Stimulated activated CD4-positive, alpha-beta T cell treated with anti-CD3 and anti-CD28 coated beads, TNF-alpha, amount 100 ng/mL, for 1 hour (primary cell): ENCODE measurements at places on chromosomes 1 and 21.

- DNase-seq = no peak
Measured at GRCh38 chr1:201457508-201457960, 11.5 kb downstream of the PHLDA3 start.

DNA sequence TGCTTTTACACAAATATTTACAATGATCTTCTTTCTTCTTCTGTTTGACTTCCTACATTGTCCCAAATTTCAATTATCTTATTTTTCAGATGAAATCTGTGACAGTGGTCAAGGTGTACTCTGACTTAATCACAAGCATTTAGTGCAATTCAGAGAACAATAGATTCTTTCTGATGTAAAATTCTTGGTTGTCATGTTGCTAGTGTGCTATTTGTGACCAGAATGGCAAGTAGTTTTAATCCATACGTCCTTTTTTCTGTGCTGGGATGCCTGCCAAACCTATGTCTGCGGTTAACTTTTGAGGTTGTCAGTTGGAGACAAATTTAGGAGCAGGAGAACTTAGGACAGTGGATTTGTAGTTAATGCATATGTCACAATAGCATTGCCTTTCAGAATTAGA lies 31.0 kb downstream of the NCAM2 start:
- DNase-seq = no peak

DNA sequence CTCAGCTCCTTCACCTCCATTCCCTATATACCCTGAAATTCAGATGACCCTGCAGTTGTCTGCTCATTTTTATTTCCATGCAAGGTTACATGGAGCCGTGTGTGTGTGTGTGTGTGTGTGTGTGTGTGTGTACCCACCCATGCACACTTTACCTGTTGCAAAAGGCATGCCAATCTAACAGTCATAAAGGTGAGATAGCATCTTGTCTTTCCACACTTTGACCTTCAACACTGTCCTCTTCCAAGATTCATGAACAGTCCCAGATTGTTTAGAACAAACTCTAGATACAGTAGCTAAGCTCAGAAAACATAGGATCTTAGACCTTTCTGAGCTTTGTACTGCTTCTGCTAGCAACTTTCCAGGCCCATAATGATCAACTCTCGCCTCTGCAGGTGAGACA lies 9.5 kb downstream of the LRRN2 start:
- DNase-seq = no peak

GRCh38 chr1:153770797-153771196 lies 4.4 kb upstream of the SLC27A3 start:
- DNase-seq = no peak

DNA sequence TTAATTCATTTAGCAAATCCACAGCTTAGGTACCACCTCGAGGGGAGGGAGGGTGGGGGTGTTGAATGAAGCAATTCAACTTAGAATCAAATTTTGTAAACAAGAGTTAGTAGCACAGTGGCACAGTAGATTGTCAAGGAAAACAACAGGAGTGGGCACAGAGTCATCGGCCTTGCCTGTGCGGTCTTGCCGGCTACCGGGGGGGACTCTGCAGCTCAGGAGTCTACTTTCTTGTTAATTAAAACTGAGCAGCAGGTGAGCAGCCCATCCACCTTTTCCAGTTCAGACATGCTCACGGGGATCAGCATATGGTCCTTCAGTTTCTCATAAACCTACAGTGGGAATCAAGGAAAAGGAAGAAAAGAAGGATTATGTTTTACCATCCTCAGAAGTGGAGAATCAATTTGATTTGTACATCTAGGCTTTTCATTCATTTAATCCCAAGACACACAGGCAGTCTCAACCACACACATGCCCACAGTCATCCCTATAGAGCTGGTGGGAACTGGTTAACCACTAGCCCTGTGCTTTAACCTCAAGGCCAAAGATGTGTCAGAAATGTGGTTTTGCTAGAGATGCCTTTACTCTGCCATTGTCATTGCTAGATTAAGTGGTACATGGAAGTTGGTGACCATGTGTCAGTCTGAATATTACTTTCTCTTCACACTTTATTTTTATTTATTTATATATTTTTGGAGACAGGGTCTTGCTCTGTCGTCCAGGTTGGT lies 45.0 kb upstream of the BCL10 start:
- DNase-seq = no peak

GRCh38 chr1:34833711-34834110 lies 25.8 kb downstream of the SMIM12 start:
- no peak for DNase-seq

- DNase-seq = no peak
Measured at GRCh38 chr1:8937701-8938100, 8.0 kb upstream of the CA6 start.

DNA sequence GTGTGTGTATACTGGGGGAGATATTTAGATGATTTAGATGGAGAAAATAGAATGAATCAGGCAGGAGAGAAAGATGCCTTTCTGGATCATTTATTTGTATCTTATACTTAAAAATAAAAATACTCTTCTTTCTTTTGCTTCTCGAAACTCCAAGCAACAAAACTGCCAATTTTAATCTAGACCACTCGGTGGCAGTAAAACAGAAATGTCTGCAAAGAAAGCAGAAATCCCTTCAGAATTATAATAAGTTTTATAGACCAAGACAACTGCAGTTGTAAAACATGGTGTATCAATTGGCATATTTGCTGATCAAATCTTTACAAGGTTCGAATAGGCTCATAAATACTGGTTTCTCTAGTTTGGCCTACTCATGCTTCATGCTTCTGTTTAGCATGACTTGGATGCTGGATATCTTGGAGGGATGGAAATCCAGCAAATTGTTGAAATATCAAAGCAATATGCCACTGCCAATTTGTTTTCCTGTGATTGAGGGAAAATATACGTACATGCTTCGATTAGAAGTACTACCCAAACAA lies 15.1 kb upstream of the C1orf87 start:
- DNase-seq = no peak

- no peak for DNase-seq
Measured at GRCh38 chr1:206509612-206510257, 2.4 kb downstream of the RASSF5 start.

DNA sequence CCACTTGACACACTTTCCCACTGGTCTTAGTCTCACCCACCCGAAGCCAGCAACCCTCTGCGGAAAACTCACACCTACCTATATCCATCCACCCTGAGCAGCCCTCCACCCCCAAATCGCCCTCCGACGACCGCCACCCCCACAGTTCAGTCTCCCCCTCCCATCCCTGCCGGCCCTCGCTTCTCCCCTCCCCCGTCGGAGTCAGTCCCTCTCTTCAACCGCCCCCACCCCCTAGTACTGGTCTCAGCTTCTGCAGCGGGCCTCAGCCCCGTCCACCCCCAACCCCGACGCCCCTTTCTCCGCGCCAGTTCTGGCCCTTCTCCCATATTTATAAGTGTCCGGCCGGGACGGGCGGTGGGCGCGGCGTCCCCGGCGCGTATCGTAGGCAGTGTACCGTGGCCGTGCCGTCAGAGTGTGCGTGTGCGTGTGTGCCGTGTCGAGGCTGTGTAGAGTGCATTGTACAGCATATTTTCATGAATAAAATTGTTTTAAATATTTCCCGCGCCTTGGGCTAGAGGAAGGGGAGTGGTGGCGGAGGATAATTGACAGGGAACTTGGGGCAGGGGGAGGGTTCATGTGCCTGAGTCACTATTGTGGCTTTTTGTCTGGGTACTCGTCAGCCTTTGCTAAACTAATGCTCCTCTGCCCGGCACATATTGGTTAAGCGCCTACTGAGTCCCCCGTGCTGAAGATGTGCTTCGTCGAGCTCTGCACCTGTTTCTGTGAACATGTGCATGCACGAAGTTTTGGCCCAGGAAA lies 22.0 kb downstream of the FOXO6 start:
- DNase-seq = no peak

GRCh38 chr1:203467550-203467921 lies 8.1 kb upstream of the PRELP start:
- DNase-seq = no peak

- DNase-seq = no peak
Measured at GRCh38 chr1:3504151-3504821, 49.8 kb downstream of the ARHGEF16 start.

- DNase-seq = no peak
Measured at GRCh38 chr1:31101147-31101502, 35.6 kb upstream of the PUM1 start.

DNA sequence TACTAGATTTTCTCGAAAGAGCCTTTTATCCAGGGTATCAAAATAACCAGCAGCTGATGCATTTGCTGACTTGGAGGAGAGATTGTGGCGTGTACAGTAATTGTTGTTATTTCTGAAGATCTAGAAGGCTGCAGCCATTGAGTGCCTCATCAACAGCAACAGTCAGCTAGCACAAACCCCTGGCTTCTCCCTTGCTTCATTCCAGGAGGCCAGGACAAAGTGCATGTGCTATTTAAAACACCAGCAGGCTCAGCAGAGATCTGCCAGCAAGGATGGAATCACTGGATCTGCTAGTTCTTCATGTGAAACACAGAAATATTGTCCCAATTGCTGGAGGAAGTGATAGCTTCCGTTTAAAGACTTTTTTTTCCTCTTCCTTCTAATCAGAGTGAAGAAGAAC lies 2.8 kb upstream of the NGF start:
- DNase-seq = no peak

- DNase-seq = no peak
Measured at GRCh38 chr1:57112148-57112547, 146.3 kb upstream of the C8B start.

DNA sequence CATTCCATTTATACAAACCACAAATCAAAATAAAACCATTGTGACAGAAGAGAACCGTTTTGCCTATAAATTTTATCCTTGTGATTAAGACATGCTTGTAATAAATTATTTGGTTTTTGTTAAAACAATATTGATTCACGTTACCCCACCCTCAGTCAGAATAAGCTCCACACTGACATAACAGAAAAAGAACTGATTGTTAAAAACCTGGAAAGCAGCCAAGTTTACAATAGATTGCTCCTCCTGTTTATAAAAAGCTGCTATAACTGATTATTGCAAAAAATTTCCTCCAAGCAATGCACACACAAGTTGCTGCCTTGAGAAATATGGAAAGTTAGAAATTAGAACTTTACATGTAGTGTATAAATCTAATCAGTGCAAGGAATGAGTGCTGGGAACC lies 263.5 kb downstream of the SETD4 start:
- DNase-seq = no peak

- DNase-seq = no peak
Measured at GRCh38 chr1:78029793-78030192, 16.0 kb upstream of the GIPC2 start.

GRCh38 chr1:177779166-177779965 lies 190.5 kb downstream of the SEC16B start:
- DNase-seq = no peak

GRCh38 chr1:155019377-155020245 lies 14.0 kb downstream of the DCST2 start:
- DNase-seq = no peak

- no peak for DNase-seq
Measured at GRCh38 chr1:62265956-62266935, 53.0 kb downstream of the KANK4 start.

- DNase-seq = no peak
Measured at GRCh38 chr1:22835636-22836319, 125.1 kb downstream of the EPHB2 start.

- no peak for DNase-seq
Measured at GRCh38 chr1:101479945-101480344, 243.1 kb downstream of the S1PR1 start.

- DNase-seq = no peak
Measured at GRCh38 chr1:204065174-204065985, 7.5 kb upstream of the SOX13 start.

DNA sequence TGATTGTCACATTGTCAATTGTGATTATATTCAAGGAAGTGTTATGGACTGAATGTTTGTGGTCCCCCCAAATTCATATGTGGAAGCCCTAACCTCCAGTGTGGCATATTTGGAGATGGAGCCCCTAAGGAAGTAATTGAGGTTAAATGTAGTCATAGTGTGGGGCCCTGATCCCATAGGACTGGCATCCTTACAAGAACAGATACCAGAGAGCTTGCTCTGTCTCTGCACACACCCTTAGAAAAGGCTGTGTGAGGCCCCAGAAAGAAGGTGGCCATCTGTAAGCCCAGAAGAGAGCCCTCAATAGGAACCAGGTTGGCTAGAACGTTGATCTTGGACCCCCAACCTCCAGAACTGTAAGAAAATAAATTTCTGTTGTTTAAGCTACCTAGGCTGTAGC lies 28.1 kb downstream of the VANGL1 start:
- DNase-seq = no peak

DNA sequence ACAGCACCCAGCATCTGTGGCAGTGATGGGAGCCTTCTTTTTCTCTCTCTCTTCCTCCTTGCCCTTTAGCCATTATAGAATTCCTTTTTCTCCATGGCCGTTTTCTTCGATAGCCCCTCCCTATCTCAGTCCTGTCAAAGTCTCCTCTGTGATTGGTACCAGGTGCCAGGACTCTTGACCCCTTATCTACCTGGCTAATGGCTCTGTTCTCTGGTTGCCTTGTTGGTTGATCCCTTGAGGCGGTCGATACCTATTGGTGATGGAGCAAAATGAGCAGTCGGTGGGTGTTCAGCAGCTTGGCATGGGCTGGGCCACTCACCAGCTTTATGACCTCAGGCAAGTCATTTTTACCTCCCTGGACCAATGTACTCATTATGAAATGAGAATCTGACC lies 2.0 kb downstream of the ATF3 start:
- no peak for DNase-seq

- DNase-seq = no peak
Measured at GRCh38 chr1:164701189-164701761, 142.3 kb downstream of the PBX1 start.

GRCh38 chr1:24972221-24972914 lies 42.3 kb upstream of the RUNX3 start:
- DNase-seq = no peak

- no peak for DNase-seq
Measured at GRCh38 chr1:165856021-165856420, 28.6 kb downstream of the UCK2 start.

- DNase-seq = no peak
Measured at GRCh38 chr1:241837901-241838300, 10.1 kb upstream of the EXO1 start.

DNA sequence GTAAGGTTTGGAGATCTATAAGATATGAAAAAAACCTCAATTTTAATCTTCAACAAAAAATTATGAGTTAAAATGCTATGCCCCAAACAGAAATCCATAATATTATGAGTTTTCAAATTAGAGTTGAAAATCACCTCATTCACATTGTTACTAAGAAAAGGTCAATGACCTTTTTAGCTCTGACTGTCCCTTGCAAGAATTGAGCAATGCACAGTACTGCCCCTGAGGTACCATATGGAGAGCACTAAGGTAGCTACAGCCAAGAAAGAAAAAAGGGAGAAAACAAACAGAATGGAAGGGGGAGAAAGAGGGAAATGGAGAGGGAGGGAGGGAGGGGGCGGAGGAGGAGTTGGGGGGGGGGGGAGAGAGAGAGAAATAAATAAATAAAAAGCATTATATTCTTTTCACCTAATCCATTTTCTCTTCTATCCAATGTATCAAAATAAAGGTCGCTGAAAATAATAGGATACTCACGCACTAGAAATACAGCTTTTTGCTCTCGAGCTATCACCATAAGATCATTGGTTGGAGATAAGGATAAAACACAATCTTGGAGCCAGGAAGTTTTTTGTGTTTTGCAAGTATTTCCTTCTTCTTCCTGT lies 58.8 kb downstream of the RAB3GAP2 start:
- no peak for DNase-seq
